Stimulated activated CD8-positive, alpha-beta memory T cell treated with anti-CD3 and anti-CD28 coated beads, Interleukin-7, amount 100 ng/mL, for 1 hour (primary cell): ENCODE measurements at places on chromosomes 7 and 10.

GRCh38 chr7:31488562-31489203 is 25.2 kb upstream of the ITPRID1 start:
- DNase-seq: no peak

DNA sequence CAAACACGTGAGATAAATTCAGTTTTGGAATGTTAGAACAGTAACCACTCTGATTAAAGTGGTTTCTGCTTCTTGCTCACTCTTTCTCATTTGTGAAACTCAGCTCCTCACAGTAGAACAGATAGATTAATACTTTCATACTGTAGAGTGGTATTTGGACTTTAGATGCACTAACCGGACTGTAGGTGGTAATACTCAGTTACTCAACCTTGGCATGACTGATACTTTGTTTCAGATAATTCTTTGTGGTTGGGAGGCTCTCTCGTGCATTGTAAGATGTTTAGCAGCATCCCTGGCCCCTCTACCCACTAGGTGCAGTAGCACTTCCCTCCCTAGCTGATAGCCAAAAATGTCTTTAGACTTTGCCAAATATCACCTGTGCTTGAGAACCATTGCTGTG is 37.6 kb downstream of the MCU start:
- DNase-seq: no peak

GRCh38 chr7:132456418-132456817 is 119.9 kb downstream of the PLXNA4 start:
- DNase-seq: no peak

DNA sequence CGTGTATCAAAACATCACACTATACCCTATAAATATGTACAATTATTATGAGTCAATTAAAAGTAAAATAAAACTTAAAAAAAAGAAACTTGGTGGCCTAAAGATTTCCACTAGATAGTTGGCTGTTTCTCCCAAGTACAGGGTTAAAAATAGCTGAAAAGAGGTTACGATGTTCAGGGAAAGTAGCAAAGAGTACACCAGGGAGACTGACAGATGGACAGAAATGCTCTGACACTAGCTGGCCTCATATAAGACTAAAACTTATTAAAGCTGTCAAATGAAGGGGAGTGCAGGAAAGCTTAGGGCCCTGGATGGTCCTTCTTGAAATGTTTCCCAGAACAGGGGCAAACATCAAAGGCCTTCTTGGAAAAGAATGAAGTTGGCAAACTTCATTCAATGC is 51.3 kb downstream of the TCAF1 start:
- DNase-seq: no peak

- no peak for DNase-seq
Measured at GRCh38 chr7:36916116-36916515, 191.8 kb upstream of the AOAH start.

DNA sequence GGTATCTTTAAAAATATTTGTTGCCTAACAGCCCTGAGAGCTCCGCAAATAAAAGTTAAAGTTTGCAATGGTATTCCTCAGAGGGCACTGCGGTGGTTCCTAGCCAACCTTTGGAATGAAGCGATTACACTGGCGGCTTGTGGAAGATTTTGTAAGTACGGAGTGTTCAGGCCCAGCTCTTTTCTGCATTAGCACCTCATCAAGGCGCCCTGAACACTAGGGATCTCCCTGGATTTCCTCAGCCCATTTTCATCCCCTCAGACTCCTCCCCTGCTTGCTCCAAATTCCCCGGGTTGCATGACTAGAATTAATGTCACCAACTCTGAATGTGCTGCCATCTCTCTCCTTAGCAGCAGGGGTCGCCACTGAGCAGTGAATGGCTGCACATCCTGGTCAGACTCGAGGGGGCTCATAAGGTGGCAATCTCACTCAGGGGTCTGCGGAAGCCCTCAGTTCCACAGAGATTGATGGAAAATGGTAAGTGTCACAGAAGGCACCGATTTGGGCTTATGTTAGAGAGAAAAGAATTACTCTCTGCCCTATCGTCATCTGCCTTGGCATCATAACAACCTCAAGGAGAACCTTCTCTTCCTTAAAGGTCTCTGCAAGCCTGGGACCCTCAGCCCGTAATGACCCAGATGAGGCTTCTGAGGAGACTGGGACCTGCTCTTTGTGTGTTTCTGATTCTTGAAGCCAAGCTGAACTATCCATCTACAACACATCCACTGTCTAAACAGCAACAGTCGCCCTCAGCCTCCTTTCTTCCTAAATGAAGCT is 262.8 kb upstream of the AOAH start:
- DNase-seq: peak; percentile 7

DNA sequence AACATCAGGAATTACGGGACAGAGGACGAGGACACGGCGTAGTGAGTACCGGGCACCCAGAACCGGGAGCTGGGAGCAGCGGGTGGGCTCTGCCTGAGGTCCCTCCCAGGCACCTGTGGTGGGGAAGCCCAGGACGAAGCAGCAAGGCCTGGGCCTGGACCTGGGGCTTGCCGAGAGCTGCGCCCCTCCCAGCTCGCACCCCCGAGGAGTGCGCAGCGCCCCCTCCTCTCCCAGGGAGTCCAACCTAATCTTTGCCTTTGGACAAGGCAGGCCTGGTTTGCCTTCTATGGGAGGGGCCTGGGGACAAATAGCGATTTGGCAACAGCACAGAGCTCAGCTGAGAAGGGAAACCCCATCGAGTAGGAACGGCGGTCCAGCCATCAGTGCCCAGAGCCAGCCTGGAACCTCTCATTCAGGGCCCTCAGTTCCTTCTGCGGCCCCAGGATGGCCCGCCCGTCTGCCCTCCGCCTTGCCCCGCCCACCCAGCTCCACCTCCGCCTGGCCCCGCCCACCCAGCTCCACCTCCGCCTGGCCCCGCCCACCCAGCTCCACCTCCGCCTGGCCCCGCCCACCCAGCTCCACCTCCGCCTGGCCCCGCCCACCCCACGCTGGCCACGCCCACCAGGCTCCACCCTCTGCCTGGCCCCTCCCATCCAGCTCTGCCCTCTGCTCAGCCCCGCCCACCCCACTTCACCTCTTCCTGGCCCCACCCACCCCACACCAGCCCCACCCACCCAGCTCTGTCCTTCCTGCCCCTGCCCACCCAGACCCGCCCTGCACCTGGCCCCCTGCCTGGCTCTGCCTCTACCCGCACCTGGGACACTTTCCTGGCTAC is 32.5 kb upstream of the KNDC1 start:
- no peak for DNase-seq

DNA sequence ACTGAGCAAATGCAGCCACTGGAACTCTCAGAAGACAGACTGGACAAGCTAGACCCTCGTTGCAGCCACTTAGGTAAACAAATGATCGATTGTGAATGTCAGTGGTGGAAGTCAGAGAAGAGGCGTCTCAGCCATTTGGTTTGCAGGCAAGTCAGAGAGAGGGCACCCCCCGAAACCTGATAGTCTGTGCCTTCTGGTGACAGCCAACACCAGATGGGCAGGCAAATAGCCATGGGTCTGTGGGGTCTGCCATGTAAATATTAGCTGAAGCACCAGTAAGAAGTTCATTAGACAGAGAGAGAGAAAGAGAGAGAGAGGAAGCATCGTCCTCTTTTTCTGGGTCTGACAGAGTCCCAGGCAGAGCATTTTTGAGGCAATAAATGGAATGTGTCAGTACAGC is 5.4 kb downstream of the PPP1R17 start:
- no peak for DNase-seq

- DNase-seq: no peak
Measured at GRCh38 chr7:114086537-114086913, 167.7 kb upstream of the PPP1R3A start.

- no peak for DNase-seq
Measured at GRCh38 chr10:102150970-102151773, 1.0 kb upstream of the NOLC1 start.

DNA sequence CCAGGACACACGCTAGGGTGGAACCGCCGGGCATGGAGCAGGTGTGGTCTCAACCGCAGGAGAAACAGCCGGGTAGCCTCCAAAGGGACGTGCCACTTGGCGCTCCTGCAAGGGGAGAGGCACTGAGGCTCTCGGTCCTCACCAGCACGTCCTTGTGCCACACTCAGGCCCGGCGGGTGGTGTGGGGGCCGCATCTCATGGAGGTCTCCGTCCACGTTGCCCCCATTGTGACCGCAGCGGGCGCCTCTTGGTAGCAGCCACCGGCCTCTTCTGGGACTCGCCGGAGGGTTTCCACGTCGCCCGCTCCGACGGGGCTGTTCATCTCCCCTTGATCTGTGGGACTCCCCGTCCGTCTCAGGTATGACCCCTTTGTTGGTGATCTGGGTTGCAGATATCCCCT is 49.2 kb upstream of the ELFN1 start:
- DNase-seq: no peak

DNA sequence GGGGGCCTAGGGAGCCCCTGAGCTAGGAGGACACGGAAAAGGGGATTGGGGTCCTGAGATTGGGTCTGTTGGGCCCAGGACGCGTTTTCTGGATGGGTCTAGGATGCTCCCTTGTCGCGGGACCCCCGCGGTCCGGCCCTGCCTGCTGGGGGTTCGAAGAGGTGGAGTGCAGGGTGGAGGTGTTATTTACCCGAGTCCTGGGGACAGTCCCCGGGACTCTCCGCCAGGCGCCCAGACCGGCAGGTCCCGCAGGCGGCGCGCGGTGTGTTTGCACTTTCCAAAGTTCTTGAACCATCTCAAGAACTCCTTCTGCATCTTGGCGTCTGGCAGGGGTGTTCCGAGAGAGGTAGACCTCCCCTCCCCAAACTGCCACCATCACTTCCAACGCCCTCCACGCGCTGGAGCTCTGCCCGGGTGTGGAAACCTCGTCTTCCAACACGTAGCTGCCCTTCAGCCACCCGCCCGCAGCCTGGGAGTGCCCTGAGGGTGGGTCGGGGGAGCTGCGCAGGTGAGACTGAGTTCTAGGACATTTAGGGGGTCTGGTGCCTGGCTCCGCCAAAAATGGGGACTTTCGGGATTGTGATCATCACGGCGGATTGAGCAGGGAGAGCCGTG is 569 bp downstream of the CAV1 start:
- no peak for DNase-seq

DNA sequence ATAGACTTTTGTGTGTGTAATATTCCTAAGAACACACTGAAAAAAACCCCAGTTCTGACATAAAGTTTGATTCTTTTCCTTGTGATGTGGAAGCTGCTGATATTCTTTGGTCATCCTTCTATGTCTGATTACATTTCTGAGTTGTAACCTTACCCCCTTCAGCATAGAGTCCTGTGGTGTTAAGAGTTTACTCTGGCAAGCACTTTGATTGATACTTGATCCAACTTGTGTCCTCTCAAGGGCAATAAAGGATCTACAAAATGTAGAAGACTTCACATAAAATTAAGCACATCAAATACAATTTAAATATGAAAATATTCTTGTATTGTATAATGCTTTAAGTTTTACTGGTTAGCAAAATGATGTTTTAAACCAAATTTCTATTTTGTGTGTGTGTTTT is 221.7 kb upstream of the DKK1 start:
- DNase-seq: no peak
